ENCODE measurements at places on chromosomes 7 and 10. TPM values are rescaled to one million over a fixed set of nuclear protein-coding genes. Genes with fewer than 3 reads are reported as not detected.

SLC26A3 gene
- 0.33 TPM for total RNA-seq

TRPV5 gene
- total RNA-seq, result not detected

OR2A12 gene
- total RNA-seq, result not detected

OR2F1 gene
- not detected for total RNA-seq

DOCK4 gene
- total RNA-seq, result 15.2 TPM

LIPF gene
- not detected for total RNA-seq

ANXA11 gene
- 390 TPM for total RNA-seq

CALML3 gene
- not detected for total RNA-seq

FBH1 gene
- total RNA-seq, result 75.5 TPM

MORN4 gene
- total RNA-seq, result 13.9 TPM

FERD3L gene
- total RNA-seq, result not detected

GRM3 gene
- not detected for total RNA-seq

DNA sequence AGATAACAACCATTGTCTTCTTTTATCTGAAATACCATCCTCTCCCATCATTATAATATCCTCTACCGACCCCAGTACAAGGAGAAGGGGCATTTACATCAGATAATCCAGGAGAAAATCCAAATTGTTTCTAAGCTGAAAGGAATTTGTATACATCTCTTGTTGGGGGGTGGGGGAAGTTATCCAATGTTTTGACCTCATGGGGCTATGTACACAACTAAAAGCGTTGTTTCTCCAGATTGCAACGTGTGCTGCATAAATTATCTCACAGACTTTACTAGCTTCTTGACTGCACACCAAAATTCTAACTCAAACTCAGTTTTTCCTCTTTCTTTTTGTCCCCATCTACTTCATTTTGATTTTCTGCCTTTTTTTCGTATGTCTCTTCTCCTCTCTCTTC lies 156.7 kb downstream of the TWIST1 start:
- no peak for DNase-seq

GRCh38 chr7:155360495-155361345 lies 63.0 kb downstream of the INSIG1 start:
- DNase-seq, result no peak

- DNase-seq, result no peak
These were observed 349.9 kb downstream of the RPS24 start for GRCh38 chr10:78383378-78384048.

DNA sequence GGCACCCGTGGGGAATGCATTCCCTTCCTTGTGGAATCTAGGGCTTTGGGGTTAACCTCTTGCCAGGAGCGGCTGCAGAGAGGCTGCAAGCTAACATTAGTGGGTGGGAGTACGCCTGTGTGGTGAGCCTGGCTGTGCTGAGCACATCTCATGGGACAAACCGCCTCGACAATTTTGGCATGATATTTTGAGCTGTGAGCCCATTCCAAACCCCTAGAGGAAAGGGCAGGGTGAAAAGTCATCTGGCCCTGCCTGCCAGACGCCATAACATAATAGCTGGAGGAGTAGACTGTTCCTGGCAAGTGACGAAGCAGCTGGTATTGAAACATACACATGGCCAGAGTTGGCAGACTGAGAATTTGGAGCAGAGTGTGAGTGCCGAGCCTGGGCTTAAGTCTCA lies 110.0 kb downstream of the TACC2 start:
- DNase-seq, result no peak

GRCh38 chr7:119571666-119572065 lies 701.3 kb upstream of the KCND2 start:
- no peak for DNase-seq

- no peak for DNase-seq
These were observed 173.6 kb downstream of the MBL2 start for GRCh38 chr10:52598936-52599335.

DNA sequence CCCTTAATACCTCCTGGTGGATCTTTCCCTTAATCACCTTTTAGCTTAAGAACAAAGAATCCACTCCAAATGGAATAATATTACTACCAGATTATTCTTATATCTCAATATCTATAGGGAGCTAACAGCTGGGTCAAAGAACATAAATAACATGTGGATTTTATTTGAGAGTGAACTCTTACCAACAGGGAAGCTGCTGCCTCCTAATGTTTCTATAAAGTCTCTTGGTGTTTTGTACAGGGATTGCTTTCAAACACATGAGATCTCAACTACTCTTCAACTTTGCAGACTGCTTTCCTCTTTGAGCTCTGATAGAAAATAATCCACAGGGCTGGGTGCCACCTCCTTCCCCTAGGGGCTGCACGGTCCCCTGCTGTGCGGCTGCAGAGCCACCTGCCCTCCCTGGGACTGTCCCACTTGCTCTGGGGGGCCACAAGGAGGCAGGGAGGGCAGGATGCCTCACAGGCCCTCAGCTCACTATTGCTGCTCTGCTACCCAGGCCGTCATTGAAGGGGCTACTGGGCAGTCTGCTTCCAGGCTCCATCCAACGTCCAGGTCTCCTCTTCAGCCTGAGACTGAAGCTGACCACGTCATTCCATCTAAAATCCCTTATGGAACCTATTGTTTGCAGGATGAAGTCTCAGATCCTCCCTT lies 191.2 kb downstream of the CXCL12 start:
- no peak for DNase-seq

DNA sequence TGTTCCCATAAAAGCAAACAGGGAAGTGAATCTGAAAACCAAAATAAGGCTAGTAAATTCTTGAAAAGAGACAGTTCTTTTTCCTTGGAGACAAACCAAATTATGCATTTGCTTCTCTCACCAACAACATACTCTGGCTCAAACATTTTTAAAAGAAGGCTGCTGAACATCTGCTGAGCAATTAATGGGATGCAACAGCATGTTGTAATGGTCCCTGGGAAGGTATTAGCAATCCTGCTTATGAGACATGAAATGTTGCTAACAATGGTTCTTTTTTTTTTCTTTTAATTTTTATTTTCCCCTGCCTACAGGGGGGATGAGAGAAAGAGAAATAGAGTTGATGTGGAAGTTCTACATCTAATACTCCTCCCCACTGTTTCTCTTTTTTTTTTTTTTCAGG lies 572.1 kb downstream of the SORCS1 start:
- no peak for DNase-seq

DNA sequence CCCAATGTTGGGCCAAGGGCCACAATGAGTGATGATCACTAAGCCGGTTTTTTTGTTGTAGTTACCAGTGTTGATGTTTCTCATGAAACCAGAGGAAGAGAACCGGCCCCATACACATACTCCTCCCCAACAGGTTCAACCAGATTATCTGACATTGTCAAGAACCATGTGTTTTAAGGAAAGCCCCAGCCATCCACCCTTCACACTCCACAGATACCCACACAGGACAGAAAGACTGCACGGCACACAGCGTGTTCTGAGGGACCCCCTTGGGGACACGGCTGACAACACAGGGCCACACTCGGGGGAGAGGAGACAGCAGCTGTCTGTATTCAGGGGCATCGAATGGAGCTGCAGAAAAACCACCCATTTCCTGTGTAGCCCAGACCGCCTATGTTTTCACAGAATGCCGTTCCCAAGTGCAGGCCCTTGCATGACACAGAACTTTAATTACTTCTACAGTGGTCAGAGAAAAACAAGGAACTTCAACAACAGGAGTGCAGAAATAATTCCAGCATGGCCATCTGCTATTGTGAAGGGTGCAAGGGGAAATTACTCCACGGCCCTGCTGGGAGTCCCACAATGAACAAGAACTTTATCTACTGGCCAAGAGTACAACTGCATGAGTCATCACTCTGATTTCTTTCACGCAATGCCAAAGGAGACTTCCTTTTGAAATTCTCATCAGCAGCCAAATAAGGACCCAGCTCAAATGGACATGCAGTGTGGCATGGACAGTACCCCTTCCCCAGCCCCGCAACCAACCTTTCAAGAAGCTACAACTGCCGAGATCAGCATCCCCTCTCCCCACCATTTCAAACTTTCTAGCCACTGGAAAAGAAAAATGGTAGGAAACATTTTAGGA lies 2.3 kb downstream of the KLF6 start:
- peak; percentile 59 for DNase-seq

GRCh38 chr10:78254013-78254412 lies 220.3 kb downstream of the RPS24 start:
- no peak for DNase-seq

GRCh38 chr10:100344241-100344788 lies 2.7 kb upstream of the SCD start:
- DNase-seq, result no peak

- DNase-seq, result no peak
These were observed 1.7 kb downstream of the PALS2 start for GRCh38 chr7:24574950-24575349.

- no peak for DNase-seq
These were observed 16.2 kb upstream of the DLD start for GRCh38 chr7:107874605-107875446.

DNA sequence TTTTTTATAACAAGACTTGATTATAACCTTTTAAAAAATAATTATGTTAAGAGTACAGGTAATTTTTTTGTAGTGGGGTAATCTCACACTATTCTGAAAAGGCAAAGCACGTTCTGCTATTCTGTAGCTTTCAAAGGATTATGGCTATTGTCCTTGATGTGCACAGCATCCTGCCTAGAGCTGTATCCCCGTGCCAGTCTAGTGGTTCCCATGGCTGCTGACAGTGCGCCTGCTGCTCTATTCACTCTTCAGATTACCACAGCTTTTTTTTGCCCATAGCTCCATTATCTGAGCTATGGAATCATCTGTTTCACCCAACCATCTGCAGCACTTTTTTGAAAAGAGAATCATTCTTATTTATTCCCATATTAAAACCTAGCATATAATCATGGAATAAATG lies 723.4 kb downstream of the PHTF2 start:
- no peak for DNase-seq

GRCh38 chr7:152341039-152341913 lies 94.5 kb downstream of the KMT2C start:
- no peak for DNase-seq

DNA sequence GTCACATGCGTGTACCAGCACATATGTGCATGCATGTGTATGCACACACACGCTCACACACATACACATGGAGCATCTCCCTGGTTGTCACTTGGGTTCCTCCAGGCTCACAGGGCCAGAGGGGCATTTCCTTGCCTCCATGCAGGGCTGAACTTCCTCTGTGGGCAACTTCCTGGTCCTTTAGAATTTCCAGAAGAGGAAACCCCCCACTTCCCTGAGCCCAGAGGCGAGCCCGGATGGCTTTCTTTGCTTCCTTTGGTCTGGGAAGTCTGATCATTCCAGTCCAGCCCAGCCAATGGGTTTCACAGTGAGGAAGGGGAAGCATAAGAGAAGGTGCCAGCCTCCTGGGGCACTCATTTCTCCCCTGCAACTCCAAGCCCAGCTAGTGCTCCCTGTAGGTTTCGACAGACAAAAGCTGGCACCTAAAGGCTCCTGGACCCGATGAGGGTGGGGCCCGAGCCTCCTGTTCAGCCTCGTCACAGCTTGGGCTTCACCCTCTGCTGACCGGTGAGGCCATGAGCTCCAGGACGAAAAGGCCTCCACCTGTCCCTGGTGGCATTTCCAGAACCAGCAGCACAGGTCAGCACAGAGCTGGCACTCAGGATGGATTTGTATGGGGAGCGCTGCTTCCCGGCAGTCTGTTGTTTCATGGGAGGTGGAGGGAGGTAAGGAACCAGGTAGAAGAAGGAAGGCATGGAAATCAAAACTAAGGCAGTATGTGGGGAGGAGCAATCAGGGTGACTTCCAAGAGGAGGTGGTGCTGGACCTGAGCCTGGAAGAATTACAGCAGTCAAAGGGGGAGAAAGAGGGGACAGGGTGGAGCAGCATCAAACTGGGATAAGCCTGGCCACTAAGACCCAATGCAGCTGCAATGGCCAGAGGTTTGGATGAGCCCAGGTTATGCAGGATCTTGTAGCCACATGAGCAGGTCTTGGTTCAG lies 23.7 kb downstream of the BTBD16 start:
- no peak for DNase-seq

Measured in left ventricle myocardium inferior (tissue), 1 donor.